ENCODE measurements at places on chromosomes 1 and 21. TPM values are rescaled to one million over a fixed set of nuclear protein-coding genes. Genes with fewer than 3 reads are reported as not detected.

The SLC45A1 gene
- total RNA-seq, result 0.82 TPM

GRCh38 chr1:38128926-38129453 is 82.4 kb upstream of the POU3F1 start:
- no peaks in the 10 kb centered on the region for H3K27me3 ChIP-seq
- no peaks in the 10 kb centered on the region for H3K36me3 ChIP-seq
- no peak overlapping the region for H3K27ac ChIP-seq
- no peaks in the 10 kb centered on the region for H3K4me1 ChIP-seq

GRCh38 chr21:45294509-45295291 is 7.0 kb upstream of the POFUT2 start:
- H3K27ac ChIP-seq, result no peak overlapping the region
- peaks cover 4% of the 10 kb centered on the region for H3K4me1 ChIP-seq
- H3K36me3 ChIP-seq, result no peaks in the 10 kb centered on the region
- no peak for DNase-seq

- no peak overlapping the region for H3K4me3 ChIP-seq
- no peaks in the 10 kb centered on the region for H3K36me3 ChIP-seq
- H3K27ac ChIP-seq, result no peak overlapping the region
- no peaks in the 10 kb centered on the region for H3K4me1 ChIP-seq
- DNase-seq, result no peak
Observed at GRCh38 chr1:50930965-50931737, 28.9 kb downstream of the FAF1 start.

The C4BPA gene
- total RNA-seq, result not detected

The RAP1GAP gene
- total RNA-seq, result 37.7 TPM

- no peak overlapping the region for H3K4me3 ChIP-seq
- peaks cover 15% of the 10 kb centered on the region for H3K27me3 ChIP-seq
- H3K4me1 ChIP-seq, result no peaks in the 10 kb centered on the region
- no peak overlapping the region for H3K27ac ChIP-seq
Observed at GRCh38 chr1:47478090-47478489, 40.2 kb downstream of the FOXD2 start.

The WASF2 gene
- total RNA-seq, result 133 TPM

The OR10J1 gene
- total RNA-seq, result not detected

DNA sequence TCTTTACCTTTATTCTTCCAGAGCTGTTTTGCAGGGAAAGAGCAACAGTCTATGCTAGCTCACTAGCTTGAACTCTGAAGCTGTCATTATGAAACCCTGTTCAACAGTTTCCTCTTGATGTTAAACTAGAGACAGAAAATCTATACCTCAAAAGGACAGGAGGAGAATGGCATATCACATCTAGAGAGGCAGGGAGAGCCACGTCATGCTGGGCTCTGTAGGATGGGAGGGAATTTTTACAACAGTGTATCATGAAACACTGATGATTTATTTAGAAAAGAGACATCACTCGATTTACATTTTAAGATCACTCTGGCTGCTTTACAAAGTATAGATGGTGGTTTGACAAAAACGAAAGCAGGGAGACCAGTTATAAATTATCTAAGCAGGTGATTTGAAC is 224.9 kb upstream of the COA6 start:
- H3K36me3 ChIP-seq, result no peaks in the 10 kb centered on the region
- no peaks in the 10 kb centered on the region for H3K27me3 ChIP-seq
- no peak for DNase-seq
- no peak overlapping the region for H3K4me3 ChIP-seq
- no peaks in the 10 kb centered on the region for H3K4me1 ChIP-seq
- no peak overlapping the region for H3K27ac ChIP-seq

The FBLIM1 gene
- total RNA-seq, result 38.9 TPM

The RGSL1 gene
- total RNA-seq, result not detected

GRCh38 chr1:2533365-2533764 is 3.3 kb upstream of the HES5 start:
- H3K4me3 ChIP-seq, result no peak overlapping the region
- no peak for DNase-seq
- peaks cover 62% of the 10 kb centered on the region for H3K27me3 ChIP-seq
- no peaks in the 10 kb centered on the region for H3K4me1 ChIP-seq

DNA sequence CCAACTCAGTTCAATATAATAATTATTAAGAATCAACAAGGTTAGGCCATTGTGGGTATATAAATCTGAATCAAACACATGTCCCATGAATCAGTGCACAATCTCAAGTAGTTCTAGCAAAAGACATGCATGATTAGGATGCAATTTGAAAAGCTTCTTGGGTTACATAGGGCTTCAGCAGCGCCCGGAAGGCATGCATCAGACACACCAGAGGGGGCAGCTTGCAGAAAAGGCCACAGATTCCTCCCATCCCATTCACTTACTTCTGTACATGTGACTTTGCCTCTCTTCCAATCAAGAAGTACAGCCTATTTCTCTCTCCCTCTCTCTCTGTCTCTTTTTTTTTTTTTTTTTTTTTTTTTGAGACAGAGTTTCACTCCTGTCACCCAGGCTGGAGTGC is 91.8 kb downstream of the KCNN3 start:
- H3K27ac ChIP-seq, result no peak overlapping the region
- no peak overlapping the region for H3K4me3 ChIP-seq
- no peaks in the 10 kb centered on the region for H3K4me1 ChIP-seq

DNA sequence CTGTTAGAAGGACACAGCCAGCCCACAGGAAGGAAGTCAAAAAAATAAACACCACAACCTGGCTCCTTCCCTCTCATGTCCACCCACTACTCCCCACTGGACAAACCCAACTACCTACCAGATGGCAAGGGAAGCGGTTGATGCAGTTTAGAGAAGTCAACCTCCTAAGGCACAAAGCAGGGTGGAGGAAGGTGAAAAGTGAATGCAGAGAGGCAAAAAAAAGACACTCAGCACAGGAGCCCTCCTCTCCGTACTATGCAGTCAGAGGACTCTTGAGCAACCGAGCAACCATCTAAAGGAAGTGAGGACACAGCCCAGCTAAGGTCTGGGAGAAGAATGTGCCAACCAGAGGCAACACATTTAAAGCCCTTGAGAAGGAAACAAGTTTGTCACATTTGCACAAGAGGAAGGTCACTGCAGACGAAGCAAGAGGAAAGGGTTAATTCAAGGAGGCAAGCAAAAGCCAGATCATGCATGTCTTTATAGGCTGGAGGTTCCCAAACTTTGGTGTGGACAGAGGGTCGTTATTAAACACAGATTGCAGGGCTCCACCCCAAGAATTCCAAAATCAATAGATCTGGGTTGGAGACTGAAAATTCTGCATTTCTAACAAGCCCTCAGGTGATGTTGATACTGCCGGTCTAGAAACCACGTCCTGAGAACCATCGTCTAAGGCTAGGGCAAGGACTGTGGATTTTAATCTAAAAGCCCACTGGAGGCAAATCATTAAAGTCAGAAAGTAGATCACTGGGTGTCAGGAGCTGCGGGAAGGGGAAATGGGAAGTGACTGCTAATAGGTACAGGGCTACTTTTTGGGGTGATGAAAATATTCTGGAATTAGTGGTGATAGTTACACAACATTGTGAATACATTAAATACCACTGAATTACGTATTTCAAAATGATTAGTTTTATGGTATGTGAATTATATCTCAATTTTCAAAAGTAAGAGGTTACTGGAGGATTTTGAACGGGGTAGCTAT is 19.7 kb downstream of the TP53BP2 start:
- H3K4me1 ChIP-seq, result peaks cover 56% of the 10 kb centered on the region
- no peaks in the 10 kb centered on the region for H3K27me3 ChIP-seq
- no peaks in the 10 kb centered on the region for H3K36me3 ChIP-seq

- no peak overlapping the region for H3K4me3 ChIP-seq
- no peaks in the 10 kb centered on the region for H3K27me3 ChIP-seq
- no peaks in the 10 kb centered on the region for H3K36me3 ChIP-seq
- H3K27ac ChIP-seq, result no peak overlapping the region
Observed at GRCh38 chr1:169462385-169462784, 23.4 kb downstream of the SLC19A2 start.

DNA sequence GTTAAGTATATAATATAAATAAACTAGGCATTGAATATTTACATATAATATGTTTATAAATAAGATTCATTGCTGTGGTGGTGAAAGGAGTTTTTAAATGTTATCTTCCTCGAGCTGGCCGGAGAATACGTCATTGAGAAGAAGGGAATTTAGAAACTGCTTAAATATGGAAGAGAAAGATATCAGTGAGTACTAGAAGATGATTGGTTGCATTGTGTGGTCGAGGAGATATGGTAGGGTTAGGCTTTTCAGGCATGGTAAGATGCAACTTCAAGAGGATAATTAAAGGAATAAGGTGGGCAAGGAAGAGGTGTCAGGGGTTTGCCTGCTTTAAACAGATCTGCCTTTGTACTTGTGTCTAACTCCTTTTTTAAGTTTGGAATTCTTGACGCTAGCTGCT is 73.5 kb downstream of the RPS6KC1 start:
- no peak overlapping the region for H3K4me3 ChIP-seq
- no peaks in the 10 kb centered on the region for H3K36me3 ChIP-seq
- DNase-seq, result no peak
- H3K27ac ChIP-seq, result no peak overlapping the region
- H3K4me1 ChIP-seq, result no peaks in the 10 kb centered on the region
- no peaks in the 10 kb centered on the region for H3K27me3 ChIP-seq

The KCNJ10 gene
- not detected for total RNA-seq

- H3K4me1 ChIP-seq, result peaks cover 59% of the 10 kb centered on the region
- no peak overlapping the region for H3K4me3 ChIP-seq
- peak; percentile 40 for DNase-seq
- peak overlapping the region; percentile 84 for H3K27ac ChIP-seq
- H3K36me3 ChIP-seq, result no peaks in the 10 kb centered on the region
- no peaks in the 10 kb centered on the region for H3K27me3 ChIP-seq
Observed at GRCh38 chr1:234533034-234533891, 54.3 kb upstream of the TARBP1 start.

DNA sequence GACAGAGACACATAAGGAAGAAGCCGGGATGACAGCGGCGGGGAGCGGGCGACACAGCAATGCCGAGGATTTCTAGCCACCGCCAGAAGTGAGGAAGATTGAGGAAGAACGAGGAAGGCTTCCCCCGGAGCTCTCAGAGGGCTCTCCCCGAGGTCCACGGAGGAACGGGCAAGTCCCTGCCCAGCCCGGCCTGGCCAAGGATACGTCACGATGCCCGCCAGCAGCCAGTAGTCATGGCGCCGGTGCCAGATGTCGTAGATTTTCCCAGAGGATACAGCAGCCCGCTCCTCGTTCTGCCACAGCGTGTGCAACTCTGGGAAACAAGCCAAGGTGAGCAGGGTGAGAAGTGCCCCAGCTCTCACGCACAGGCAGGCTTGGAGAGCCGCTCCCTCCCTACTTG is 65.9 kb downstream of the KCNAB2 start:
- no peak overlapping the region for H3K4me3 ChIP-seq
- H3K27me3 ChIP-seq, result no peaks in the 10 kb centered on the region
- H3K4me1 ChIP-seq, result no peaks in the 10 kb centered on the region
- peak; percentile 21 for DNase-seq
- no peaks in the 10 kb centered on the region for H3K36me3 ChIP-seq

The ZNF683 gene
- total RNA-seq, result not detected

The AMIGO1 gene
- total RNA-seq, result 2.3 TPM

The MMEL1 gene
- total RNA-seq, result not detected

DNA sequence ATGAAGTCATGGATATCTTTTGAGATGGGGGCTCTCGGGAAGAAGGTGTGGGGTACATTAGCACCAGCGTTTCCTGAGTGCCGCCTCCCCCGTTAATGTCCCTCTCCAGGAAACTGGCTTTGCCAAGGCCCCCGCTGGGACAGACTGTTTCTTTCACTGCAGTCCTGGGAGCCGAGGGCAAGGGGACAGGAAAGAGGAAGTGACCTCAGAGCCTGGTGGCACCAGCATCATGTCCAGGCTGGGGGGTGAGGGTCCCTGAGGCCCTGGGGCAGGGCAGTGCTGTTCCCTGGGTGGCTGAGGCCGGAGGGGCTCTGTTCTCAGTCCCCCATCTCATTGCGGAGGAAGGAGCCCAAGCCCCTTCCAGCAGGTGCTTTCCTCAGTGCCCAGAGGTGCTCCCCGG is 5.8 kb downstream of the PFKL start:
- no peaks in the 10 kb centered on the region for H3K36me3 ChIP-seq
- H3K4me3 ChIP-seq, result no peak overlapping the region
- no peaks in the 10 kb centered on the region for H3K27me3 ChIP-seq
- peak overlapping the region; percentile 16 for H3K27ac ChIP-seq

GRCh38 chr1:182651339-182651724 is 33.1 kb downstream of the RGS8 start:
- no peak for DNase-seq
- no peak overlapping the region for H3K4me3 ChIP-seq
- no peak overlapping the region for H3K27ac ChIP-seq
- no peaks in the 10 kb centered on the region for H3K36me3 ChIP-seq
- H3K27me3 ChIP-seq, result no peaks in the 10 kb centered on the region

DNA sequence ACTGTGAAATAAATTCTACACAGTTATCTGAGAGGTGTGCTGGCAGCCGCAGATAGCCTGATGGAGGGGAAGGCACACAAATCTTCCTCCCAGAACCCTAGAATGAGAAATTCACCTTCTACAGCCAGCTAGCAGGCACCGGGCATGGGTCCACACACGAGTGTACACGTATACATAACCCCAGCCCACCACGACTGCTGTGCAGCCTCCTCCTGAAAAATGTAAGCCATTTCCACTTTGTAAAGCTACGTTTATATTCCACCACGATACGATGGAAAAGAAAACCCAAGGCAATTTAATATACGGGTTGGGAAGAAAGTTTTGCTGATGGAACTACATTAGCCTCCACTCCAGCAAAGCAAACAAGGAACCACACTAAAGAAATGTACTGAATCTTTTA is 1.8 kb downstream of the BTG3 start:
- DNase-seq, result peak; percentile 7
- H3K36me3 ChIP-seq, result peaks cover 32% of the 10 kb centered on the region
- peaks cover 7% of the 10 kb centered on the region for H3K4me1 ChIP-seq
- H3K4me3 ChIP-seq, result peak overlapping the region; percentile 89

The DIPK1A gene
- 10.9 TPM for total RNA-seq

GRCh38 chr1:226126824-226127569 is 59.5 kb downstream of the ACBD3 start:
- H3K27ac ChIP-seq, result no peak overlapping the region
- H3K4me1 ChIP-seq, result peaks cover 5% of the 10 kb centered on the region
- no peaks in the 10 kb centered on the region for H3K36me3 ChIP-seq

The RCC2 gene
- total RNA-seq, result 182 TPM

GRCh38 chr1:88529581-88529980 is 154.5 kb upstream of the PKN2 start:
- no peak overlapping the region for H3K27ac ChIP-seq
- DNase-seq, result no peak
- H3K36me3 ChIP-seq, result no peaks in the 10 kb centered on the region
- H3K4me1 ChIP-seq, result no peaks in the 10 kb centered on the region
- no peak overlapping the region for H3K4me3 ChIP-seq
- no peaks in the 10 kb centered on the region for H3K27me3 ChIP-seq

DNA sequence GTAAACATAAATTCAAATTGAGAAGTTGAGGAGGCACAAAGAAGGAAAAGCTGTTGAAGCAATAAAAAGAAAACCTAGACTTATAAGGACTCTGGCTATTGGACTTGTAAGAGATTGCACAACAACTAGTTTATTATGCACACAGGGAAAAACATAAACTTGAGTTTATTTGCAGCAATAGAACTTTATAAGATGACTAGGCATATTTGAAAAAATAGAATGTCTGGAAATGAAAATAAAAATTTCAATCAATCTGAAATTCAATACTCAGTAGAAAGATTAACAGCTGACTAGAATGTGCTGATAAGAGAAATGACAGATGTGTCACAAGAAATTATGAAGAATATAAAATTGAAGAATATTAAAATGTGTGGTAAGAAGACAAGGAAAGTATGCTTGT is 505.4 kb upstream of the ZP4 start:
- no peak overlapping the region for H3K27ac ChIP-seq
- H3K27me3 ChIP-seq, result no peaks in the 10 kb centered on the region
- H3K4me1 ChIP-seq, result no peaks in the 10 kb centered on the region
- no peak for DNase-seq
- H3K36me3 ChIP-seq, result no peaks in the 10 kb centered on the region

- H3K27ac ChIP-seq, result no peak overlapping the region
- H3K4me3 ChIP-seq, result no peak overlapping the region
- no peaks in the 10 kb centered on the region for H3K36me3 ChIP-seq
- no peaks in the 10 kb centered on the region for H3K4me1 ChIP-seq
- H3K27me3 ChIP-seq, result no peaks in the 10 kb centered on the region
Observed at GRCh38 chr1:65762081-65762862, 30.4 kb upstream of the PDE4B start.
